Activated CD8-positive, alpha-beta memory T cell treated with anti-CD3 and anti-CD28 coated beads, Interleukin-2, amount 50 U/mL, for 48 hours (primary cell): ENCODE measurements at places on chromosomes 12 and 14.

- DNase-seq: peak; percentile 13
These were observed 41.5 kb downstream of the TNFAIP2 start for GRCh38 chr14:103164779-103165178.

DNA sequence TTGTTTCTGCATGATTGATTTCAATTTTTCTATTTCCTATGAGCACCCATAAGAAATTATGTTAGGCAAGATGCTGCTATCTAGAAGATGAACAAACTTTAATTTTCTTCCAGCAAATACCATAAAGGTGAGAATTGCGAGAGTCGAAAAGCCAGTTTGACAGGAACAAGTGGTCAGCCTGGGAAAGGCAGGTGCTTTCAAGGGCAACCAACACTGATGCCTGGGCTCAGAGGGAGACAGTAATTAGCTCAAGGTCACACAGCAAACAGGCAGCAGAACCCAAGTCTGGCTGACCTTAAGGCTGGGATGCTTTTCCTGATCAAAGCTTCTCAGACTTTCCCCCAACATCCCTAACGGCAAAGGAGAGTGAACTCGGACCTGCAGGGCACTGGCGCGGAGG is 6.8 kb upstream of the OTUB2 start:
- no peak for DNase-seq

GRCh38 chr14:41925409-41925808 is 318.7 kb downstream of the LRFN5 start:
- DNase-seq: no peak

GRCh38 chr14:88848571-88848970 is 24.1 kb downstream of the TTC8 start:
- DNase-seq: no peak

DNA sequence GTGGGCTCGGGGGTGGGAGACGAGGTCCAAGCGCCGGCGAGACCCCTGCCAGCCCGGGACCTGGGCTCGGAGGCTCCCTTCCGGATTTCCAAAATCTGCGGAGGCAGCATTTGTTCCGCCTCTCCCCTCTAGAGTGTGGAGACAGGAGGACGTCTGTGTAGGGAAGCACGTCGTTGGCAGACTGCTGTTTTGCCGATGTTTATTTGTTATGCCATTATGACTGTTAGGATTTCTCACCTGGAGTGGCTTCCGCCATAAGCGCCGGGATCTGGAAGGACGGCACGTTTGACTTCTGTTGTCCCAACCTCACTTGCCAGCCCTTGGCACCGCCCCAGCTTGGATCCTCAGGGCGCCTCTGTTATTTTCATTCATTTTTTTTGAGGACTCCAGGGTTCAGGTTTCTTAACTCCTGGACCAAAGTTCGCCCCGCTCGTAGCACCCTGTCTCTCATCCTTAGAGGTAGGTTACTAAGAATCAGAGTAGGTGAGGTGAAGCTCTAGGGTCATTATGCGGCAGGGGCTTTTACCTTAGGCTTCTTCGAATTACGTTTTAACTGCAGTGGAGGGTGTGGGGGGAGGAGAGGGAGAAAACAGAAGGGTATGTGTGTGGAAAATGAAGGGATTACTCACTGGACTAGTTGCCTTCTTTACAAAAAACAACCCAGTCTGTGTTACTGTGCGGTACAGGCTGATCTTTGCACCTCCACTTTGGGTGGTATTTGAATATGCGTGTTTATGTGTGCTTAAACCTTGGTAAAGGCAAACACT is 547 bp upstream of the PYGL start:
- peak; percentile 57 for DNase-seq

GRCh38 chr14:28571636-28572035 is 195.0 kb upstream of the FOXG1 start:
- DNase-seq: no peak

DNA sequence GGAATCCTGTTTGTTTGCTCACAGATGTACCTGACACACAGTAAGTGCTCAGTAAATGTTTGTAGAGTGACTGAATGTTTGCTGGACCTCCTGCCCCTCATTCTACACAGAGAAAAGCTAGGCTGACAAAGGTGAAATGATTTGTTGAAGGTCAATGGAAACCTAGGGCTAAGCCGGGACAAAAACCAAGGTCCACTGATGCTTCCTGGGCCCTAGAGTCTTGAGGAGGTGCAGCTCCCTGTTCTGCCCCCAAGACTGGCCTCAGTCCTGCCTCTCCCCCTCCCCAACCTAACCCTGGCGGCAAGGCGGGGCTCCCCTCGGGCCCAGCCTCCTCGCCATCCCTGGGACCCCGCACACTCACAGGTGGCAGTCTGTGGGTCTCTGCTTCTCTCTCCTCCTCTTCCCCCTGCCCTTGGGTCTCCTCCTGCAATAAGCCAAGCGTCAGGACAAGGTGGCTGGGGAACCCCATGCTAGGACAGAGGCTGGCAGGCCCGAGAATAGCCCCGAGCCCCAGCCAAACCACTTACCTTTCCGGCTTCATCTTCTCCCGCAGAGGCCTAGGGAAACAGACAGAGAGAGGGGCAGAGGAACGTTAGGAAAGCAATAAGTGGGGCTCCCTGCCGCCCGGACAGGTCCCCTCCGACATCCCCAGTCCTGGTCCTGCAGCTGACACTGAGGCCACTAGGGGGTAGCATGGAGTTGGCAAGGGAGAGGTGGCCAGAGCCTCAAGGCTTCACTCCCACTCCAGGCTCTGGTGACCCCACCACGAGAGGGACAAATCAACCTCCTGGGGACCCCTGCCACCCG is 9.3 kb downstream of the PGF start:
- peak; percentile 87 for DNase-seq

- peak; percentile 89 for DNase-seq
These were observed at the start of the genes SAMD15 and TMED8 for GRCh38 chr14:77376771-77377501. TSS of gene SAMD15 (plus strand) at chr14:77377379. CDS start at chr14:77377419, 40 bp downstream. TSS of gene TMED8 (minus strand) at chr14:77377094. CDS start at chr14:77377053, 41 bp downstream.

DNA sequence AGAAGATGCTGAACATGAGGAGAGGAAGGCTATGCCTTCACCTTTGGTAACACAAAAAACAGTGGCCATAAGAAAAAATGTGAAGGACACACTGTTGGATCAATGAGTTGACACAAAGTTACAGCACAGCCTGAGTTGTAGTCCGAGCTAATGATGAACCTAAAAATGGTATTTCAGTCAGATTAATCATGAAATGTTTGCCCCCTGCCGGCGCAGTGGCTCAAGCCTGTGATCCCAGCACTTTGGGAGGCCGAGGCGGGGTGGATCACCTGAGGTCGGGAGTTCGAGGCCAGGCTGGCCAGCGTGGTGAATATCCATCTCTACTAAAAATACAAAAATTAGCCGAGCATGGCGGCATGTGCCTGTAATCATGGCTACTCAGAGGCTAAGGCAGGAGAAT is 1.3 kb upstream of the CAPRIN2 start:
- no peak for DNase-seq

- DNase-seq: peak; percentile 76
These were observed 3.7 kb downstream of the UNC119B start for GRCh38 chr12:120713861-120714482.

DNA sequence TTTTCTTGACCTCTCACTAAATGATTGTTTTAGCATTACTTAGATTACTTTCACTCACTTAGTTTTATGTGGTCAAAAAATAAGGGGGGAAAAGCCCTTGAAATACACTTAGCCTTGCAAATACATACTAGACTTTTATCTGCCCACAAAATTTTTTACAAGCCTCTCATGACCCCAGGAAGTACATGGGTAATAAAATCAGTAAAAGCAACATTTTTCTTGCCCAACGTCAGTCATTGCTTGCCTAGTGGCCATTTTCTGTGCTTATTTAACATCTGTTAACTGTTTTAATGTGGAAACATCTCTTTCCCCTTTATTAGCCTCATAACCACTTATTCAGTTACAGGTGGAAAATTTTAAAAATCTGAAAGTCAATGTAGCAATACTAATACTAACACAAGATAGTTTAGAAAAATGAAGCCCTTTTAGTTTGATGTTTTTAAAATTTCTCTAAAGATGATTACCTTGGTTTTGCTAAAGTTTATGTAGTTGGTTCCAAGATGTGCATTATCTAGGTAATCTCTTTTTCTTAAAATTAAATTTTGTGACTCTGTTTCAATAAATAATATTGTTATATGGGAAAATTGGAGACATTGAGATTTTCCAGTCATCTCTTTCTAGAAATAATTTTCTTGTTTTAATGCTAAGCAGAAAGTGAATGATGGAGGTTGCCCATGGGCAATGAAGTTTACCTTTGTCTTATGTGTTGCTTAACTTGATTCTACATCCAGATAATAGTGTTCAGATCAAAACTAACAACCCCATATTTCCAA is 175.5 kb downstream of the TMTC2 start:
- DNase-seq: no peak

DNA sequence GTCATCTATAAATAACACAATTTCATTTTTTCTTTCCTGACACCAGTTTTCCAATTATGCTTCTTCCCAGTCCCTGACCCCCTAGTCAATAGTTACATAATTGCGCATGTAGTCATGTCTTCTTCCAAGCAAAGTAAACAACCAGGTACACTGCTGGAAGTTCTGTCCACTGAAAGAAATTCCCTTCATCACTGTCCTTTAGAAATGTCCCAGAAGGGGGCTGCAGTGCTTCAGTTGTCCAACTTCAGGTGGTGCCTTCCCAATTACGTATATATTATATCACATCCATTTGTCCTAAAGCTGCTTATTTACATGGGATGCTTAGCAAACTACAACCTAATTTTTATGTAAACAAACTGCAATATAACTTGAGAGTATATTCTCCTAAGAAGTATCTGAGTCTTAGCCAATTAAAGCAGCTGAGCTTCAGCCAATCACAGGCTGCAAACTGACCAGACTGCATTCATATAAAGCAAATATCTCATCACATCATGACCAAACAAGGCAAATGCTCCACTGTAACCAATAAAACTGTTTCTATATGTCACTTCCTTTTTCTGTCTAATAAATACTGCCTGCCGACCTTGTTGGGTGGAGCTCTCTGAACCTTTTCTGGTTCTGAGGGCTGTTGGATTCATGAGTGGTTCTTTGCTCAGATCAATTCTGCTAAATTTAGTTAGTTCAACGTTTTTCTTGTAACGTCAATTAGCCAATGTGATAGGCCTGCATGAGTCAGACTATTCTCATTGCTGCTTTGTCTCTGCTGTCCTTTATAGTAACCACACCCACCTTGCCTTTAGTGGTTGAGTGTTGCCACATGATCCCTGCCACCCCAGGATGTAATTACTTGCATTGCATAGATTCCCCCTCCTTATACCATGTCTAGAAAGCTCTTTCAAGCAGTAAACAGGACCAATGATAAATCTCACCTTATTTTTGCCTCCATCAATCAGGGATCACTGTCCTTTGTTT is 239.3 kb downstream of the ALG10B start:
- no peak for DNase-seq

GRCh38 chr12:50934371-50934851 is 17.9 kb upstream of the HIGD1C start:
- no peak for DNase-seq

- no peak for DNase-seq
These were observed 28.2 kb upstream of the CPSF6 start for GRCh38 chr12:69211160-69211559.

GRCh38 chr12:39103552-39104165 is 198.3 kb upstream of the CPNE8 start:
- DNase-seq: no peak

GRCh38 chr12:93060666-93061472 is 131.8 kb upstream of the EEA1 start:
- DNase-seq: no peak

GRCh38 chr14:38547961-38548490 is 292.1 kb upstream of the CLEC14A start:
- no peak for DNase-seq

DNA sequence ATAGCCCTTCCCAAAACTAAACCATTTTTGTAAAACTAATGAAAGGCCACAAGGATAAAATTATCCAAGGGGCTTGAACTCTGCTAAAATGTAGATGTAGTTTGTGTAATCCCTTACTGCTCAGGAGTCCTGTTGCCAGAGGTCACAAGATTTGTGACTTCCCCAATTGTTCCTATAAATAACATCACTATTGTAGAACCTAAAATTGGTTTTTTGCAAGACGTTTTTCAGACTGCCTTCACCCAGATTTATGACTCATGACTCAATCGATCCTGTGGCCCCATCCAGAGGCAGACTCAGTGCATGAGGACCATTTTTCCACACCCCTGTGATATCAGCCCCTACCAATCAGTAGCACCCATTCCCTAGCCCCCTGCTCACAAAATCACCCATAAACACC is 61.5 kb upstream of the RASSF8 start:
- DNase-seq: no peak

DNA sequence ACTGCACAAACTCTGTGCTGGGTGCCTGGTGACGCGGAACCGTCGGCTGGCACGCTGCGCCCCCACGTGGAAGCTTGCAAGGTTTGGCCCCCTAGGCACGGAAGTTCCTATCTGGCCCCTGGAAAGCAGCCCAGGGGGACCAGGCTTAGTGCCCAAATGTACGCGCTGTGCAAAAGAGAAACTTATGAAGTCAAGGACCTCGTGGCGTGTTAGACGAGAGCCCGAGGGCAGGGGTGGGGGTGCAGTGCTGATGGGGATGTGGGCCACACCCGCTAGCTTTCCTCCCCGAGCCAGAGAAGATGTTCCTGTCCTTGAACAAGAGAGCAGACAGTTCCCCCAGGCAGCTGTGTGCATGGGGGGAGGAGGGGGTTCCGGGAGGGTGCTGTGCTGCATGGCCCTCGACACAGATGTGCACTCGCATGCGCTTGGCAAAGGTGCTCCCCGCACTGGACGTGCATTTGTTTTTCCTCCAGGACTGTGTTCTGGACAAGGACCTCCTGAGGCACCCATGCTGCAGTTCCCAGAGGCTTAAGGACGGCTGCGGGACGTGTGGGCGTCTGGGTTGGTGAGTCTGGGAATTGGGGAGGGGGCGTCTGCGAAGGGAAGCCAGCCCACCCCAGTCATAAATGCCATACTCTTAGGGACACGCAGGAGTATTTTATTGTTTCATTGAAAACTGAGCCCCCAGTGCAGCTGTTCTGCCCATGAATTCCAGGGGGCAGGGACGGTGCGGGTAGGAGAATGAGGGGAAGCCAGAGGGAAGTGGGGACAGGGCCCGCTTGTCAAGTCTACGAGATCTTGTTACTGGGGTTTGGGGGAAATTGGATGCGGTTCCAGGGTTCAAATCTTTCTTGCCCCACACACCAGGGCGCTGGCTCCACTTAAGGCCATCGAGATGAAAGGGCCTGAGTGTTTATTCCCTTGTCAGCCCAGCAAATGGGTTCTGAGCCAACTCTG is 80.0 kb downstream of the NTF3 start:
- peak; percentile 60 for DNase-seq

DNA sequence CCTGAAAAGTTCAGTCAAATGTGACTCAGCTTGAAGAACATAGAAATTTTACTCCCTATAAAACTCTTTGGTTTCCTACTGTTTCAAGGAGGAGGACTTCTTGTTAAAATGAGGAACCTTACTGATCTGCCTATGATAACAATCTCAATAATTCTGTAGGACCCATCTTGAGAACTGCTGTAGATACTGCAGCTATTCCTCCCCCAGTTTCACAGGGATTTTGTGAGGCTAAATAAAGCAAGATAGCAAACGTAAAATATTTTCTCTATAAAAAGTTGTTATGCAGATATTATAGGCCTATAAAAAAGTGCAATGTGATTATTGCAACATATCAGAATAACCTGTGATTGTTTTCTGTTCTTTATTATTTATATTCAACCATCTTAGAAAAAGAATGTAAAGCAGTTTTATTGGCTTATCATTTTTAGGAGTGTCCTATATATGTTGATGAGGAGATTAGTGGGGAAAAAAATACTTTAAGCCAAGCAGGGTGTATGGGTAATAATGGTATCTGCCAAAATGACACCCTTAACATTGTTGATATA is 12.1 kb downstream of the CLEC14A start:
- DNase-seq: no peak

- no peak for DNase-seq
These were observed 221.0 kb downstream of the ASCL1 start for GRCh38 chr12:103178366-103179080.
